ENCODE measurements at places on chromosomes 3 and 15.

- no peak for DNase-seq
Measured at GRCh38 chr3:61066800-61067199, 184.5 kb downstream of the FHIT start.

DNA sequence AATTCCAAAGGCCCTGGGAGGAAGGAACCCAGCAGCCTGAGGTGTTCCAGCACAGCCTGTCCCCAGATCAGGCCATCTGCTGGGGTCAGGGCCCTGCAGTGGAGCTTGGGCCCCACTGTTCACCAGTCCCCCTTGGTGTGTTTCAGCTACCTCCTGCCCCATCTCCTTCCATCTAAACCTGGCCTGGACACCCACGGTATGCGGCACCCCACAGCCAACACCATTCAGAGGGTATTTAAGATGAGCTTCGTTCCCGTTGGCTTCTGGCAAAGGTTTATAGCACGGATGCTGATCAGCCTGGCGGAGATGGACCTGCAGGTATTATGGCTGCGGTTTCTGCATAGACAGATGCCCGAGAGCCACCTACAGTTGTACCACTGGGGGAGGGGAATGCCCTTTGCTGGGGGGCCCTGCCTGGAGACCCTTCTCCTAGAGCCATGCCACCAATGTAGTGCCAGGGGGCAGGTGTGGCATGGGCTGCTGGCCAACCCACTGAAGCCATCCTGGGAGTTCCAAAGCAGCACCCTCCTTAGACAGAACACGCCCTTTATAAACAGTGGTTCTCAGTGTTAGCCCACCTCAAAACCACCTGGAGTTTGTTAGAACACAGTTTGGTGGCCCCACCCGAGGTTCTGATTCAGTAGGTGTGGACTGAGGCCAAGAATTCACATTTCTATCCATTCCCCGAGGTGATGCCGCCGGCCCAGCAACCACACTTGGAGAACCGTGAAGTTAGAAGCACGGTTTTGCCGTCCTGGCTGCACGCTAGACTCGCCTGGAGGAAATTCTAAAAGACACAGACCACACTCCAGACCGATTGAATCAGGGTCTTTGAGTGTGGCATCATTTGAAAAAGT is 126.9 kb downstream of the LRRK1 start:
- no peak for DNase-seq

DNA sequence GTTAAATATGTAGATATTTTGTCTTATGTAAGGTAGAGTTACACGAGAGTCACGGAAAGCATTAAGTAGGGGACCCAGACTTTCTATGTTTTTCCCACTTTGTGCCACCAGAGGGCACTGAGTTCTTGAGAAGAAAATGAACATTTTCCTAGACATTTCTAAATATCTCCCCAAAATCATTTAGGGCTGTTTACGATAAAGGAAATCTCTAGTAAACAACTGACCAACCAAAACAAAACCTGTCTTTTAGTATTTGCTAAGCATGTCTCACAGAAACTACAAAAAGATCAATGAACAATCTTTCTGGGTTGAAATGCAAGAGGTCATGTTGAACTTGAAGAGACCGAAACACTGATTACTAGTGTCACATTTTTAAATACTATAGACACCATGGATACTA is 16.1 kb downstream of the POU1F1 start:
- DNase-seq: no peak

DNA sequence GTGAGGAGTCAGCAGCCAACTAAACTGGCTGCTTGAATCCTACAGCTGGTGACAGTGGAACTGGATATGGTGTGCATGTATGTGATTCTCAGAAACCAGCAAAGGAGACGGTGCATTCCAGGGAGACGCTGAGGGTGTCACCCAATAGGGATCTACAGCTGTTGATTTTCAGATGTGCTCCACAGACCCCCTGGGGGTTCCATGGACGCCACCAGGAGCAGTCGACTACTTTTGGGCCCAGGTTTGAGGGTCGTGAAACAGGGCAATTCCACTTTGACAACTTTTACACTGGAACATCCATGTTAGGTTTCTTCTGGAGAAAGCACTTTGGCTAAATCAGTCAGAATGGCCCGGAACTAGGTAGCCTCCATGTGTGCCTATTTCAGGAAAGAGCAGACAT is 71.5 kb upstream of the MEX3B start:
- DNase-seq: no peak

- no peak for DNase-seq
Measured at GRCh38 chr15:100405179-100405578, 63.4 kb upstream of the ADAMTS17 start.

- no peak for DNase-seq
Measured at GRCh38 chr3:120678331-120678947, 3.6 kb downstream of the HGD start.

GRCh38 chr3:87805670-87806069 is 253.1 kb downstream of the CGGBP1 start:
- DNase-seq: no peak

DNA sequence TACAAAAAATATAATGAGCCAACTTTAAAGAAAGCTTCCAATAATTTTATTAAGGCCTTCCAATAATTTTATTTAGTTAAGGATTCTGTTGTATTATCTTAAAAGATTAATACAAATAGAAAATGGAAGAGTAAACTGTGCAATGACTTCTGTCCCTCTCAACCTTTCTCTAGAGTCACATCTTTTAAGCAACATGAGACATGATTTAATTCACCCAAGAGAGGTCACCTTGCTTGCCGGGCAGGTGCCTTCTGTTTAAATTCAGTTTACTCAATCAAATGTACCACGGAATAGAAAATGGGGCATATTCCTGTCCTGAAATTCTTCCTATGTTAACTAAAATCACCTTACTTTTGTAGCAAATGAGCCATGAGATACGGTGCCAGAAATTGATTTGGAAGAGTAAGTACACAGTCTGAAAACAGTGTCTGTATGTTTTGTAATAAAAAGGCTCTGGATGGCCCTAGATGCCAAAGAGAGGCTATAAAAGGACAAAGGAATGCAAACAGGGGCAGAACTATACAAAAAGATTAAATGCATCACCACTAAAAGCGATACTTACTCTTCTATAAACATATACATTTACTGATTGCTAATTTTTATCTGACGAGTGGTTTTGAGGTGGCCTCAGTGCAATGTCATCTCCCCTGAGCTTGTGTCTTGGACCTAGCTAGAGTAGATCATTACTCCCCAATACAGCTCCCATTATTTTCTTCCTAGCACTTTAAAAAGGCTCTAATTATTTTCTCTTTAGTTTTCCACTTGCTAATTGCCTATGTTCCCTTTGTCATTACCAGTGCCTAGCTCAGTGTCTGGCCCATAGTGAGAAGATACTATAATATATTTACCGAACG is 134.0 kb downstream of the FHIT start:
- DNase-seq: no peak

- no peak for DNase-seq
Measured at GRCh38 chr3:42273361-42273760, 7.4 kb upstream of the CCK start.

Data from NCI-H2171 (cell line).